ENCODE measurements at places on chromosomes 7 and 10.

GRCh38 chr10:113449006-113449695 lies 103.7 kb upstream of the HABP2 start:
- DNase-seq = no peak

- no peak for DNase-seq
Observed at GRCh38 chr7:133804127-133804526, 323.0 kb upstream of the LRGUK start.

- DNase-seq = no peak
Observed at GRCh38 chr7:73644688-73645286, 20.5 kb upstream of the MLXIPL start.

- no peak for DNase-seq
Observed at GRCh38 chr10:5396556-5397300, 7.9 kb downstream of the TUBAL3 start.

- peak; percentile 51 for DNase-seq
Observed at GRCh38 chr7:668139-668931, 58.2 kb upstream of the DNAAF5 start.

DNA sequence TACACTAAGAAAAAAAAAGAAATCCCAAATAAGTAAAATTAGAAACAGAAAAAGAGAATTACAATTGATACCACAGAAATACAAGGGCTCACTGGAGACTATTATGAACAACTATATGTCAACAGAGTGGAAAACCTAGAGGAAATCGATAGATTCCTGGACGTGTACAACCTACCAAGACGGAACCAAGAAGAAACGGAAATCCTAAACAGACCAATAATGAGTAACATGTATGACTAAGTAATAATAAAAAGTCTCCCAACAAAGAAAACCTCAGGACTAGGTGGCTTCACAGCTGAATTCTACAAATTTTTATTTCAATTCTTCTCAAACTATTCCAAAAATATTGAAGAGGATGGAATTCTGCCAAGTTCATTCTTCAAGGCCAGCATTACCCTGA lies 13.9 kb downstream of the DIP2C start:
- DNase-seq = no peak

GRCh38 chr10:27680691-27681605 lies 64.7 kb downstream of the MKX start:
- peak; percentile 45 for DNase-seq

DNA sequence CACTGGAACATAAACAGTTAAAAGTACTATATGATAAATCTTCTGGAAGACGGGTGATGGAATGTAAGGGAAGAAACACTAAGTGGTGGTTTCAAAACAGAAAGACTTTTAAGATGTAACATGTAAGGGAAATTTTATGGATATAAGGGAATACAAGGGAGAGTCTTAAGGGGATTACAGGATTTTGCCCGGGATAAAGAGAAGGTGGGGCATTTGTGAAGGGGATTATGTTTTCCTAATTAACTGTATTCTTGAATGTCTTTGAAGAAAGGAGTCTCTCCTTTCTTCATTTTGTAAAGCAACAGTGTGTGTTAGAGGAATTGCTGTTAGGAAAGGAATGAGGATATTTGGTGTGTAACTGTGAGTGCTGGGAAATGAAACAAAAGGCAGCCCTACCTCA lies 745.2 kb downstream of the AUTS2 start:
- DNase-seq = no peak
